Activated CD4-positive, alpha-beta T cell treated with anti-CD3 and anti-CD28 coated beads for 24 hours (primary cell): ENCODE measurements at places on chromosomes 7 and 10.

DNA sequence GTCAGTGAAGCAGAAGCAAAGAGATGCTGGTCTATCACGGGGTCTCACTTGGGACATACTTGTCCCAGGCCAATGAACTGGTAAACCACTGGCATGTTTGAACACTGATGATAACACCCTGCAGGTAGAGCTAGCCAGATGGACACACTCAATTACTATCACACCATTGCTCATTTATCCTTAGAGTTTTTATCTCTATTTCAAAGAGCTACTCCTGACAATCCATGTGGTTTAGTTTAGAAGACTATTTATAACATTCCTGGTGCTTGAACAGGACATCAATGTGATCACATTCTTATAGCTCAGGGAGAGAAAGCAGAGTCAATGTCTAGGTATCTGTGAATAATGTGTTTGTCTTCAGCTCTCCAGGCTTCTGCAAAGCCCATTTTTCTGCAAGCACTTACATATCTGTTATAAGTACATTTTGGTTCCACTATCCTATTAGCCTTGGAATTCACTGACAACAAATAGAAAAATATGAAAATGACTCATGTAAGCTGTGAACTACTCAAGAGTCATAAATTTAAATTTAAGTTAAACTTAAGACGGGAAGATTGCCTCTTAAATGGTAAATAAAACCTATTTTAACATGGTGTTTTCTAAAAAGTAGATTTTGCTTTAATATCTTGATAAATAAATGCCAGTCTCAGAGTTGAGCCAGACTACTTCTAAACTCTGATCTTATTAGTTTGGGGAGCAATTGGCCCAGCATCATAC is 106.7 kb upstream of the MBL2 start:
- DNase-seq = no peak

GRCh38 chr7:97149843-97150242 is 32.3 kb downstream of the SDHAF3 start:
- no peak for DNase-seq

DNA sequence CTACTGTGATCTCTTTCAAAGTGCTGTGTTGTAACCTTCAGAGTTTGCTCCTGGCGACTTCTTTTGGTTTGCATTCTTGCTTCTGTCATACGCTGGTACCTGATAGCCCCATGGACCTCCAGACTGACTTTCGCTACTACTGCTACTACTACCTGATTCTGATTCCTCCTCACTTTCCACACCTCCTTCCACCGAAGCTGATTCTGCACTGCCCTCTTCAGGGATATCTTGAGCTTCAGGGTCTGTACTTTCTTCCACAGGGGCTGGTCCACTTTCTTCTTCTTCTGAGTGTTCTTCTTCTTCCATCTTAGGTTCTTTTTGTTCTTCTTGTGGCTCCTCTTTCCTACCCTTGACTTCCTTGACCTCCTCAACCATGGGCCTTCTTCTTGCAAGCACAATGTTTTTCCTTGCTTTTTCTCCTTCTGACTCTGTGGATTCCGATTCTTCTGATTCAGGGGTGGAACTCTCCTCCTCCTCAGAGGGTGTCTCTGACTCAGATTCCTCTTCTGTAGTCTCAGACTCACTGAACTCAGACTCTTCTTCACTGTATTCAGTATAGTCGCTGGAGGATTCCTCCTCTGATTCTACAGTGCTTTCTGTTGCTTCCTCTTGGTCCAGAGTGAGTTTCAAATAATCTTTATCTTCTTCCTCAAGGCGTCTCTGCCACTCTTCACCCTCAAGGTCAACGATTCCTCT is 992.2 kb downstream of the PCDH15 start:
- DNase-seq = no peak

DNA sequence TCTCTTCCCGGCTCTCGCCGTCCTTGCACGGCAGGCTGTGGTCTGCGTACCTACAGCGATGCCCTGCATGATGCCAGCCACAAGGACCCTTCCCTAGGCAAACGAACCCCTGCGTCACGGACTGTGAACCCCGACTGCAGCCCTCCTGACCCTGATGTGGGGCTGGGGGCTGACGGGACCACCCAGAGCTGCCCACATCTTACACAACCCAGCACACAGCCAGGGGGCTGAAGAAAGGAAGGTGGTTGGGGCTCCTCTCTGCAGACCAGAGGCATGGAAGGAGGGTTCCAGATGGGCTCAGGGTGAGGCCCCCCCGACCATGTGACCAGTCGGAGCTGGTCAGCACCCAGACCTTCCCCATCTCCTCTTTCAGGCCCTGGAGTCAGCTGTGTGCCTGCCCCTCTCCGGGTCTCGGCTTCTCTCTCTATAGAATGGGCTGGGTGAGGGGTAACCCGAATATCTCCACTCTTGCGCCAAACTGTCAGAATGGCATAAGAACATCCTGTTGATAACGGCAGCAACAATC is 41.4 kb downstream of the EBF3 start:
- DNase-seq = no peak

GRCh38 chr10:75651417-75651816 is 220.0 kb downstream of the LRMDA start:
- DNase-seq = no peak

GRCh38 chr10:53022611-53023088 is 250.1 kb upstream of the MBL2 start:
- DNase-seq = no peak

DNA sequence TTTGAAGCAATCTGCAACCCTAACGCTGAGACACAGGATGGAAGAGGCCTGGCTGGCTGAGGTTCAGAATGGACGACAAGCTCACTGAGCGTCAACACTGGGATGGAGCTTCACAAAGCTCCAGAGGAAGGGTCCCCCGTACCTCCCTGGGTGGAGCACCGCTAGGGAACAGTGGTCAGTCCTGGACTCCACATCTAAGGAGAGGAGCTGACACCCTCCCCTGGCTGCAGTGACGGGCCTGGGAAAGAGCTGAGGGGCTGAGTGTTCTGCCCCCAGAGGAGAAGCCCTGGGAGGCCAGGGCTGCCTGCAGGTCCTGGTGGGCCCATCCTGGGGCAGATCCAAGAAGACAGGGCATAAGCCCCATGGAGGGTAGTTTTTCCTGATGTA is 146.2 kb downstream of the ARHGAP22 start:
- no peak for DNase-seq

GRCh38 chr10:68619595-68619994 is 59.5 kb downstream of the TET1 start:
- DNase-seq = no peak

- DNase-seq = no peak
Observed at GRCh38 chr10:70034232-70034631, 18.4 kb upstream of the MACROH2A2 start.

GRCh38 chr7:43314379-43315158 is 202.1 kb downstream of the HECW1 start:
- DNase-seq = no peak

GRCh38 chr7:43242628-43243255 is 130.3 kb downstream of the HECW1 start:
- DNase-seq = no peak

DNA sequence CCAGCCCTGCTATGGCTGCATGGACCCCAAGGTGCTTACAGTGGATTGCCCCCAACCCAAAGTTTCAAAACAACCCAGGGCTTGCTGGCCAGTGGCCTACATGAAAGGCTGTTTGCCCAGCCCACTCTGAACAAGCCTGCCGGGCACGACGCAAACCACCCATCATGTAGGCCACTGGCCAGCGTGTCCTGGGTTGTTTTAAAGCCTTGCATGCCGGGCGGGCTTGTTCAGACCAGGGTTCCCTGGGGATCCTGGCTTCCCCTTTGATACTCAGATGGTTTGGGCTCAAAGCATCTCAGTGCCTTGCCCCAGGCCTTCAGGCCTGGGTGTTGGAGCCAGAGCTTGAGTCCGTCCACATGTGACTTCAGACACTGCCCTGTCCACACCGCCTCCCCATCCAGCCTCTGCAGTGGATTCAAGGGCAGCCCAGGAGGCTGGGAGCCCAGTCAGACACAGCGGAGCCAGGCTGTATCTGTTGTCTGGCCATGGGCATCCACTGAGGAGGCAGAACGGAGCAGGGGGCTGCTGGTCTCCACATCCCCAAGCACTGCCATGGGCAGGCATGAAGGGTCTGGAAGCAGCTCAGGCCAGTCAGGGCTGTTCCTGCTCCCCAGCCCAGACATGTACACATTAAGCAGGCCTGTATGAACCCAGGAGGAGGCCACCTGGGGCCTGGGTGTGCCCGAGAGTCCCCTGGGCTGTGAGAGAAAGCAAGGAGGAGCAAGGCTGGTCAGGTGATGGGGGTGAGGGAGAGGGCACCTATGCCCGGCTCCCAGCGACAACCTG is 4.0 kb upstream of the ADIRF start:
- DNase-seq = no peak

GRCh38 chr7:55083206-55083605 is 64.4 kb downstream of the EGFR start:
- DNase-seq = no peak

DNA sequence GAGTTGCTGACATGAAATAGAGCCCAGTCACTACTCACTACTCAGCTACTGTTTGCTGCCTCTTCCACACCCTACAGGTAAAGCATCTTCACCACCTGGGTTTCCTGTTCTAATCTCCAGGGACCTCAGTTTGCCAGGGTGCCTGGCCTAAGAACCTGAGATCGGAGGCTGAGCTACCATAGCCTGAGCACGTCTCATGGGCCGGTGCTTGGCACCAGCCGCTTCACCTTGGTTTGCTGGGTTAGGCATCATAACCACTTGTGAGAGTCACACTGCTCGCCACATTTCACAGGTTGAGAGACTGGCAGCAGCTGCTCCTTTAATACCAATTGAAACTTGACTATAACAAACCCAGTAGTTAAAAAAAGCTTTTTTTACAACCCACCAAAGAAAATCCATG is 75.1 kb downstream of the EMX2 start:
- DNase-seq = no peak

DNA sequence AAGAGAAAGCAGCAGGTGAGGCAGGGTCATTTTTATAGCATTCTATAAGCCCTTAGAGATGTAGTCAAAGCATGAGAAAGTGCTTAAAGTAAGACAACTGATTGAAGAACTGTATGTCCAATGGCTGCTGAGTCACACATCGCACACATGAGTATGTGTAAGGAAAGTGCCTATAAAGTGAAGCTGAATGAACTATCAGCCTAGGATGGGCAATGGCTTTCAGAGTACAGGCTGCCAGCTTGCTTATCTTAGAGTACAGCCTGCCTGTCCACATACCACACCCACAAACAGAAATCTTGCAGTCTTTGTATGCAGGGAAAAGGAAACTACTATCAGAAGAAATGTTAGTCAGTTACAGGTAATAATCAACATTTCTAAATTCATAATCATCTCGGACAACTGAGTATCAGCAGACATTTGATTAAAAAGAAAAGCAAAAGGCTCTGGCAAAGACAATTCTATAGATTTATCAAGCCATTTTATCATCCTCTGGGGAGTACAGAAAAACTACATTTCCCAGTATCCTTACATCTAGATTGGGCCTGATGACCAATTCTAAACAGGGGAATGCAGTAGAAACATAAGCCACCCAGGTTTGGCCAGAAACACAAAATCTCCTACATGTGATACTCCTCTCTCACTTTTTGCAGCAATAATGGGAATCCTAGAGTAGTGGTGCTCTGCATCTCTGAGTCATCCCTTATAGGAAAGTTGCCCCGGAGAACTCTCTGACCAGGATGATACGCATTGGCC is 16.2 kb upstream of the EPHB6 start:
- no peak for DNase-seq

DNA sequence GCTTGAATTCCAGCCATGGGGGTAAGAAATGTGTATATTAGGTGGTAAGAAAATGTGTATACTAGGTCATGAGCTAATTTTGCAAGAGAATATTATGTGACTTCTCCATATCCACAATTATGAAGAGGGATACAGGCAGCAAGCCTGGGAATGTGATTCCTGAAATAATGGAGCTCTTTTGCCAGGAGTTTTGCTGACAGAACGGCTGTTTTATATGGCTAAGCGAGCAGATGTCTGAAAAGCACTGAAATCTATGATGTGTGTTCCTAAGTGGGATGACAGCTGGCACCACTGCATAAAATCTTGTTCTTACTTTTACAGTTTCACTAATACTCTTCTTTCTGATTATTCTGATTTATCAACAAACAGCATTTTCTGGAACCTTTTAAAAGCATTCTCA is 386.0 kb upstream of the HPS1 start:
- DNase-seq = no peak

DNA sequence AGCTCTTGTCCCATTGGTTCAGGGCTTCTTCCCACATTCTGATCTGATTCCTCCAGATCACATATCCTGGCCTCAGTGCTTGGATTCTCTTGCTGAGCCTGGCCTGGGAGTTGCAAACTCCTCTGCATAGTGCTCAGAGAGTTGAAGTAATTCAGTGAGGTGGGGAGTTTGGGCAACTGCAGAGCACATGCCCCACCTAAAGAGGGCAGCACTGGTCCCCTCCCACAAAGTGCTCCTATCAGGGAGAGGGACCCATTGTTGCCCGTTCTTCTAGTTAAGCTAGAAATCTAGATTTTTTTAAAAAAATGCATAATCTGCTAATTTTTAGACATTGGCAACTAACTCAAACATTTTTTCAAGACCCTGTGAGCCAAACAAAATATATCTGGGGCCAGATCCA is 45.1 kb downstream of the CHN2 start:
- DNase-seq = no peak

DNA sequence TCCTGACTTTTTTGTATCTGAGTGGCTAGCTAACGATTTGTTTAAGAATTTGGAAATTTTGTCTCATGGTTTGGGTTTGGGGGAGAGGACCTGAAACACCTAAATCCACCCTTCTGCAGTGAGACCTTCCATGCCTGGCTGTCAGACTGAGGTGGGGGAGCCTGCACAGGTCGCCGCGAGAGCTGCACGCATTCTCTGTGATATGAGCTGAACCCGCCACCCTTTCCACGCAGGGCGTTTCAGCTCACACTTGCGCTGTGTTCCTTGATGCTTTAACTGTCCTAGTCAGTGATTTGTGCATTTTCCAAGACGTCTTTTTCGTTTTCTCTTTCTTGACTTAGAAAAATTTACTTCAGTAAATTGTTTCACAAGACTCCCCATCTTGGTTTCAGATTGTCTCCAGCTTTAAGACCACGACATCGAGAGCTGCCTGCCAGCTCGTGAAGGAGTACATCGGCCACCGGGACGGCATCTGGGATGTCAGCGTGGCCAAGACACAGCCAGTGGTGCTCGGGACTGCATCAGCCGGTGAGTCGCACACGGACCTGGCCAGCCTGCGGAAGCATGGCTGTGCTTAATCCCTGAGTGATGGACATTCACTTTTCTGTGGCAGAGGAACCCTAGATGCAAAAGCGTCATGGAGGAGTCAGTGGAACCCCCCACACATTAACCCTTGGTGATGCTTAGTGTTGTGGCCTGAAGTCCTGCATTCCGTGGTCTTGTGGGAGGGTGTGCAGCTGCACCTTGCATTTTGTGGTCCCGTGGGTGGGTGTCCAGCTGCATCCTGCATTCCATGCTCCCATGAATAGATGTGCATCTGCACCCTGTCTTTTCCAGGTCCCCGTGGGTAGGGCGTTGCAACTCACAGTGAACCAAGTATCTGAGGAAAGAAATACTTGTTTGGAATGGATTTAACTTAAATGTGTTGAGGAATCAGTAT is 28.1 kb downstream of the WDR37 start:
- no peak for DNase-seq
